ENCODE measurements at places on chromosomes 1 and 21. TPM values are rescaled to one million over a fixed set of nuclear protein-coding genes. Genes with fewer than 3 reads are reported as not detected.

The ARPC5 gene
- 166 TPM for total RNA-seq

The OR11L1 gene
- total RNA-seq = not detected

The PRRX1 gene
- not detected for total RNA-seq

The FCN3 gene
- total RNA-seq = not detected

The SLAMF6 gene
- not detected for total RNA-seq

The PPM1J gene
- total RNA-seq = 1.5 TPM

The ORC1 gene
- total RNA-seq = 18.1 TPM

The CLDN14 gene
- total RNA-seq = 0.34 TPM

The RAB25 gene
- not detected for total RNA-seq

The DPH5 gene
- 36.0 TPM for total RNA-seq

The PTCH2 gene
- total RNA-seq = 0.21 TPM

The RGS13 gene
- not detected for total RNA-seq

The DISC1 gene
- 0.26 TPM for total RNA-seq

The WNT4 gene
- 0.41 TPM for total RNA-seq

The GBP6 gene
- not detected for total RNA-seq

The LRRC3 gene
- 1.9 TPM for total RNA-seq

The HCRTR1 gene
- total RNA-seq = not detected

The NEK2 gene
- 38.5 TPM for total RNA-seq

The DCDC2B gene
- not detected for total RNA-seq

The TMEM61 gene
- 0.34 TPM for total RNA-seq

The GLMP gene
- 46.9 TPM for total RNA-seq

The TFF3 gene
- total RNA-seq = not detected

The PYHIN1 gene
- total RNA-seq = not detected

The TNFSF18 gene
- total RNA-seq = not detected

The ELF3 gene
- 258 TPM for total RNA-seq

The ZNF678 gene
- 1.6 TPM for total RNA-seq

The CR1L gene
- total RNA-seq = not detected

The PRDM16 gene
- total RNA-seq = 0.08 TPM

The HPDL gene
- 3.6 TPM for total RNA-seq

The TSPAN1 gene
- total RNA-seq = 3.1 TPM

The LENEP gene
- total RNA-seq = not detected

The C21orf91 gene
- total RNA-seq = 2.4 TPM

The TSPEAR gene
- not detected for total RNA-seq

The GPR37L1 gene
- total RNA-seq = 0.13 TPM

The CREG1 gene
- 86.1 TPM for total RNA-seq

The CLDN19 gene
- total RNA-seq = not detected

All from A549 treated with CpdA at 1 μM for 4 hours (cell line).